Osteocyte (in vitro differentiated cells): ENCODE measurements at places on chromosomes 5 and 9.

- no peak for DNase-seq
These were observed 50.3 kb downstream of the GNAQ start for GRCh38 chr9:77981332-77981731.

DNA sequence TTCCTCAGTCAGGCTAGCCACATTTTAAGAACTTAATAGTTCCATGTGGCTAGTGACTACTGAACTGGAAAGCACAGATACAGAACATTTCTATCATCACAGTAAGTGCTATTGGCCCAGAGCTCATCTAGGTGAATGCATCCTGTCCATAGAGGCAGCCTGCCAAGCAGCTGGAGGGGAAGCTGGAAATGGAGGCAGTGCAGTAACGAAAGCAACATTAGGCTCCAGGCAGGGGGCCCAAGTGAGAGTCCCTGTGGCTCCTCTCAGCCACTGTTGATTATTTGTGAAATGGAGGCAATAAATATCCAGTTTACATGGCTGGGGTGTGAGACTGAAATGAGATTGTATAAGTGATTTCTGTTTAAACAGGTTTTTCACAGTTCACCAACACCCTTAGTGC lies 227.2 kb upstream of the KLF9 start:
- no peak for DNase-seq

- DNase-seq: no peak
These were observed 5.7 kb upstream of the RAPGEF1 start for GRCh38 chr9:131745610-131746009.

- no peak for DNase-seq
These were observed 18.3 kb upstream of the MLLT3 start for GRCh38 chr9:20640331-20641187.

DNA sequence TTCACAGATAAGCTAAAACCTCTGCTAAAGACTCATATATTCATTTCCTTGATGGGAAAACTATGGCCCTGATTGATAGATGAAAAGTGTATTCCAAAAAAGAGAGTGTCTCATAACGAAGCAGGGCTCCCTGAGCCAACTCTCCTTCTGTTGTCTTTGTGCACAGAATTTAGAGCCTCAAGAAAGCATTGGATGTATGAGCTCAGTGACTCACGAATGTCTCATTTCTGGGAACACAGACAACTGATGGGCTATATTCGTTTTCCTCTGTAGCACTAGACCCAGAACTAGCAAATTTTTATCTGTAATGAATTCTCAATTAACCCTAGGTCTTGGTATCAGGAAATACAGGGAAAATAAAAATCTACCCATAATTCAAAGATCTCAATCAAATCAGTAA lies 88.4 kb downstream of the LMNB1 start:
- no peak for DNase-seq

GRCh38 chr9:119963258-119963797 lies 594.1 kb upstream of the BRINP1 start:
- no peak for DNase-seq

DNA sequence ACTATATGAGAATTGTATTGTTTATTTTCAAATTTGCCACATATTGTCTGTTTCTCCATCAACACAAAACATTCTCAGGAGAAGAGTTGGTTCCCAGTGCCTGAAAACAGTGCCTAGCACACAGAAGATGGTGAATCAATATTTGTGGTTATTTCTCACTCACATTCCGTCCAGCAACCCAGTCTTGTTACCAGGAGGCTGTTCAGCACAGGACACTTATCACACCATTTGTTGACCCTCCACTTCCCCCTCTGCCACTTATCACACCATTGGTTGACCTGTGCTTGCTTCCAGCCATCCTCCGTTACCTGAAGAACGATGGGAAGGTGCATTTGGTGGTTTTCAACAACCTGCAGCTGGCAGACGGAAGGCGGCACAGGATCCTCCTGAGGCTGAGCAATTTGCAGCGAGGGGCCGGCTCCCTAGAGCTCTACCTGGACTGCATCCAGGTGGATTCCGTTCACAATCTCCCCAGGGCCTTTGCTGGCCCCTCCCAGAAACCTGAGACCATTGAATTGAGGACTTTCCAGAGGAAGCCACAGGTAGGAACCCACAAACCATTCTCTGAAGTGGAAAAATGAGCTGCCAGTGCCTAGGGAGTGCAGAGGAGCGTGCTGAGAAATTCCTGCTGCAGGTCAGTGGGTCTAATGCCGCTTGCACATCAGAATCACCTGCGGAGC lies 20.5 kb downstream of the THBS4 start:
- DNase-seq: peak; percentile 32

- DNase-seq: no peak
These were observed 32.9 kb upstream of the PRDM12 start for GRCh38 chr9:130631331-130632080.
